GM12865 (cell line): ENCODE measurements at places on chromosomes 7 and 10.

- DNase-seq, result no peak
Observed at GRCh38 chr7:24119852-24120251, 164.1 kb upstream of the NPY start.

GRCh38 chr7:27191833-27192545 lies 7.0 kb upstream of the HOXA11 start:
- no peak for DNase-seq

DNA sequence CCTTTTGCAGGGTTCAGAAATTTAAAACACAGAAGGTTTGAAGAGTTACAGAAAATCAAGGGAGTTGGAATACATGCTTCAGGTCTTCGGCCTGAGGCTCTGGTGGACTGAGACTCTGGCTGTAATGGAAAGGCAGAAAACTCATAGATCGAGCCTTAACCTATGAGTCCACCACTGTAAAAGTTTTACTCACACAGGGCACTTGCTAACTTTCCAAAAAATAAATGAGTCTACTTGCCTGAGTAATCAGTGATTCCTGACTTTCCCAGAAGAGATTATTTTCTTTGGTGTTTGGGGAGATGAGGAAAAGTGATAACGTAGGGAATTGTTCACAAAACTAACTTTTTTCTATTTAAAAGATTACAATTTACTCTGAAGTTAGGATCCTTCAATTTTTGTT lies 108.0 kb downstream of the MBL2 start:
- no peak for DNase-seq

GRCh38 chr10:78802866-78803265 lies 265.9 kb upstream of the ZMIZ1 start:
- no peak for DNase-seq

GRCh38 chr7:132893560-132893959 lies 188.3 kb downstream of the CHCHD3 start:
- peak; percentile 25 for DNase-seq

GRCh38 chr10:672203-672602 lies 17.3 kb downstream of the DIP2C start:
- no peak for DNase-seq

DNA sequence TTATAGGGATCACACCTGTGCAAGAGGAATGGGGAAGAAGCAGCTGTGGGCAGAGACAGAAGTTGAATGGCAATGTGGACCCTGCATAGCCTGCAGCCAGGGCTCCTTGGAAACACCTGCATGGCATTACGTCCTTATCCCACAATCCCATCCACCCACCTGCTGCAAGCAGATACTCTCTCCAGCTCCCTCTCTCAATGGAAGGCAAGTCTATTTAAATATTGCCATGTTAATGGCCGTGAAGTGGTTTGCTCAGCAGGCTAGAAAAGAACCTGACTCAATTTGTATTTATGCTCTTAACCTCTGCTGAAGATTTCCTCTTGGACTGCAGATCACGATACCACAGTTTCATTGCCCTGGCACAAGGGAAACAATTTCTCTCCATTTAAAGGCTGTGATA lies 417.0 kb downstream of the TYW1 start:
- no peak for DNase-seq

DNA sequence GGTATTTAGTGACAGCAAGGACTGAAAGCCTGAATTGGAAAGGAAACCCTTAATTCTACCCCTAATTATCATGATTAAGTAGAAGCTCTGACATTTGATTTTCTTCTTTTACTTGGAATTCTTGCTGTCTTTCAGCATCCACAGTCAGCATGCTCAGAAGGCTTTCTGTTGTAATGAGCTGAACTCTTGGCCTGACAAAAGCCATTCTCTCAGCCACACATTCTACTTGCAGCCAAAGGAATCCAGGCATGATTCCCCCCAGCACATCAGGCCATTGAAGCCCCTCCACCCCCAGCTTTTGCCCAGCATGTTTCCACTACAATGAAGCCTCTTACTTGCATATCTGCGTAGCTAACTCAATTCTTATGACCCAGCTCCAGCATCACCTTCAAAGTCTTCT lies 94.3 kb upstream of the FRMD4A start:
- no peak for DNase-seq

DNA sequence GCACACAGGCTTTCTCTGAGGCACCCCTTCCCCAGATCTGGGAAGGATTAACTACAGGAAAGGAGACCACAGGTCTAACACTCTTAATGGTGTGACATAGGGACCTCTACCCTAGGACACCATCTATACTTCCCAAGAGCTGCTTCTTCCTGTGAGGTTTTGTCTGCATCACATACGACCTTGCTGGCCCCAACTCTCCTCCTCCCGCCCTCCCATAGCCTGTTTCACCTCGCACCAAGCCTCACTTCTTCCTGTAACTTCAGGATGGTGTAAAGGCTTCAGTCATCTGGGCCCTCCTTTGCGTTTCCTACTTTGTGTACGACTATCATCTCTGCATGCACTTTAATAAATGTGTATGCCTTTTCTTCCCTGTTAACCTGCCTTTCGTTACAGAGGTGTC lies 274.3 kb downstream of the KLF6 start:
- no peak for DNase-seq

DNA sequence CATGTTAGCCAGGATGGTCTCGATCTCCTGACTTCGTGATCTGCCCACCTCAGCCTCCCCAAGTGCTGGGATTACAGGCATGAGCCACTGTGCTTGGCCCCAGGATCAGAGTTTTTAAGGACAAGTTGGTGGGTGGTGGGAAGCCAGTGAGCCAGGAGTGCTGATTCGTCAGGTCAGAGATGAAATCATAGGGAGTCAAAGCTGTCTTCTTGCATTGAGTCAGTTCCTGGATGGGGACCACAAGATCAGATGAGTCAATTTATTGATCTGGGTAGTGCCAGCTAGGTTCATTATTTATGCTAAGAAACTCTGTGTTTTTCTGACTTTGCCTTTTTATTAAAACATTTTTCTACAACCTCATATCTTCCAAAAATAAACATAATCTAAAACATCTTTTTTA lies 423.8 kb downstream of the ARL4A start:
- DNase-seq, result no peak

- no peak for DNase-seq
Observed at GRCh38 chr7:6407434-6407833, 40.3 kb downstream of the DAGLB start.

DNA sequence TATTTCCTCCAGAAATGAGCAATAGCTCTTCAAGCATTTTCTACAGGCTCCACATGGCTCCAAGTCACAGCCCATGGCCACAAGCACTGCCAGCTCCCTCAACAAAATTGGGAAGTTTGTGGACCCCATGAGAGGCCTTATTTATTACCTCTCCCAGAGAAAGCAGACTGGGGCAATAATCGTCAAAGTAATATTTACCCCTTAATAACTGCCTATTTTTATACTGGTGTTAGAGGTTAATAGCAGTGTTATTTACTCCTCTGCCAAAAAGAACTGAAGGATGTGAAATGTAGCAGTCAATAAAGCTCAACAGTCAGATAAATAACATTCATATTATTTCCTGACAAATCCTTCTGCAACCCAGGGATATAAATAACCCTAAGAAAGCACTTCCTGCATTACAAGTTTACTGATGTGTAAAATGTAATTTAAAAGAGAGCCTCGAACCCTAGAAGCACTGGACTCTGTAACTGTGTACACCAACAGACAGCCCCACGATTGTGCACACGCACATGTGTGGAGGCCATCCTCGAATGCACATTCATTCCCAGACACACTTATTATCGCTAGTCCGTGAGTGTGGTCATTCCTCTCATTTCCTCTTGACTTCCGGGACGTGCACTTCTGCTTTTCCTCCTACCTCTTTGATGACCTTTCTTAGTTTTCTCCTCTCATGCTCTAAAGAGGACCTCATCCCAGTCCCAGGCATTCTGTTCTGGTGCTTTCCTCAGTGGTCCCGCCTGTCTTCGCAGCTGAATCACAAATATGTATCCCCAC lies 157.4 kb downstream of the EVX1 start:
- DNase-seq, result no peak

- no peak for DNase-seq
Observed at GRCh38 chr10:126302826-126303665, 85.2 kb downstream of the ADAM12 start.

DNA sequence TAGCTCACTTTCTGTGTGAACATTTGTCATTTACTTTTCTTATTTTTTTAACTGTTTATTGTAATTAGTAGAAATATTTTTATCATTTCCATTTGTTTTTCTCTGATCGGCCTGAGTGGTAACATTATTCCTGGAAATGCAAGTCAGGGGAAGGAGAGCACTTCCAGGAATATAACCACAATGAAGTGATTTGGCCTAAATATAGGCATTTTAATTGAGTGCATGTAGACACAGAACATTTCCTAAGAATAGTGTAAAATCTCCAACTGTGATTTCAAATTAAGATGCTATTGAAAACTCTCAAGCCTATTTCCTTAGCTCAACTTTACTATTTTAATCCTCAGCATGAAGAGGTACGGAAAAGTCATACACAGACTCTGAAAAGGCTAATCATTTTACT lies 86.5 kb upstream of the SKAP2 start:
- no peak for DNase-seq

- no peak for DNase-seq
Observed at GRCh38 chr7:51340029-51340838, 23.6 kb upstream of the COBL start.
